CD4-positive, alpha-beta T cell treated with Interleukin-4 for 4 hours (primary cell): ENCODE measurements at places on chromosomes 3 and 15.

GRCh38 chr3:182596676-182597410 lies 196.5 kb upstream of the ATP11B start:
- DNase-seq, result no peak

DNA sequence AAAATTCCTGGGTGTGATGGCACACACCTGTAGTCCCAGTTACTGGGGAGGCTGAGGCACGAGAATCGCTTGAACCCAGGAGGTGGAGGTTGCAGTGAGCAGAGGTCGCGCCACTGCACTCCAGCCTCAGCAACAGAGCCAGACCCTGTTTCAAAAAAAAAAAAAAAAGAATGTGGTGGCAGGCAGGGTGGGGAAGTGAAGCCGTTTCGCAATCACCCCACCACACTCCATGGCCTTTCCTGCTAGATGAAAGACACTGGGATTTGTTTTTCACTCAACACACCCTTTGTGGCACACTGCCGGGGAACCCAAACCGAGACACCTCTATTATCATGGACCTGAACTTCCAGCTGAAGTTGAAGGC lies 172.4 kb upstream of the IQSEC1 start:
- no peak for DNase-seq

DNA sequence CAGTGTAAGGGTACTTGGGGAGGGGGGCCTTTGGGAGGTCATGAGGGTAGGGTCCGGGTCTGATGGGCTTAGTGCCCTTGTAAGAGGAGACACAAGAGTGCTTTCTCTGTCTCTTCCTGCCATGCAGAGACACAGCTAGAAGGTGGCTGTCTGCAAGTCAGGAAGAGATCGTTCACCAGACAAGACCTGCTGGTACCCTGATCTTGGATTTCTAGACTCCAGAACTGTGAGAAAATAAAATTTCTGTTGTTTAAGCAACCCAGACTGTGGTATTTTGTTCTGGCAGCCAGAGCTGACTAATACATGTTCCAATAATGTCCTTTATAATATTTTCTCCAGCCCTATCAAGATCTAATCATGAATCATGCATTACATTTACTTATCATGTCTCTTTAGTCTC lies 130.0 kb upstream of the VEPH1 start:
- DNase-seq, result no peak

DNA sequence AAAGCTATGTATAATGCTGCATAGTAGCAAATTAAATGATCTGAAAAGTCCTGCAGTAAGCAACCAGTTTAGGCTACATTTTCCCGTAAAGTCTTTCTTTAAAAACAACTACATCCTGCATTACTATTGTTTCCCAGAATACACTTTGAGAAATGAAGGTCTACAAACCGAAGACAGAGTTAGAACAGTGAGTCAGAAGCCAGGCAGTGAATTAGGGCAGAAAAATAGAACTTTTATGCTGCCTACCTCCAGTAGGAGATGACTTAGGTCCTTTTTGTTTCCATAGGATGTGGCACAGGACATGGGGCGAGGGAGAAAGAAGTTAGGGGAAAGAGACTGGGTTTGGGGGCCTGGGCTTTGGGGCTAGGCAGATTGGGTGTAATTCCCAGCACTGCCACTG lies 127.3 kb downstream of the PPM1L start:
- DNase-seq, result no peak

- DNase-seq, result no peak
Observed at GRCh38 chr3:120381503-120381902, 32.3 kb upstream of the LRRC58 start.

DNA sequence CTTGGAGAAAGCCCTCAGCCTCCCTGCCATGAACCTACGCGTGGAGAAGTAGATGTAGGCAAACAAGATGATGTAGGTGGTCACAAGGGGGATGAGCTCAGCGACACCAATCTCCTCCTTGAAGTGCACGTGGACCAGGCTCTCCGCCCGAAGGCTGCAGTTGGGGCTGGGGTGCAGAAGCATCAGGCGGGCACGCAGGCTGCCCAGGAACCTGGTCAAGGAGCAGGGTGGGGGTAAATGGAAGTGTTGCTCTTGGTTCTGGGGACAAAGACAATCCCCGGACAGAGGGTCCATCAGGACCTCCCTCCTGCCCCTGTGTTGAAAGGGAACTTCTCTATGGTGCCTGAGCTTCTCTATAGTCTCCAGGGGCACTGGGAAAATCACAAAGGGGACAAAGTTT lies 45.1 kb downstream of the PTPN23 start:
- no peak for DNase-seq

DNA sequence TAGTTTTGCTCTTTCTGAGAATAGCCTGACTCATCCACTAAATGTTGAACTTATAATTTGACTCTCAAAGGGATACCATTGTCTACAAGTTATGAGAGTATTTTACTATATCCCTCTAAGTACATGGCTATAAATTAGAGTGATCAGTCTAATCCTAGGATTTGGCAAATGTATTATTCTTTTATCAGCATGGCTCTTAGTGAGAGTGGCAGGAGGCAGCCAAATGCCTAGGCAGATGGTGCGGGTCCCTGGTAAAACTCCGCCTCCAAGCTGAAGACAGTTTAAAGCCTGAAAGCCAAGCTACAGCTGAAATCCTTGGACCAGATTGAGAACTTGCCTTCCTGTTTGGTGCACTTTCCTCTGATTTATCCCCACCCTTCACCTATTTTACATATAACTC lies 631.8 kb downstream of the SQOR start:
- no peak for DNase-seq

GRCh38 chr3:119237299-119237698 lies 3.4 kb downstream of the B4GALT4 start:
- no peak for DNase-seq

DNA sequence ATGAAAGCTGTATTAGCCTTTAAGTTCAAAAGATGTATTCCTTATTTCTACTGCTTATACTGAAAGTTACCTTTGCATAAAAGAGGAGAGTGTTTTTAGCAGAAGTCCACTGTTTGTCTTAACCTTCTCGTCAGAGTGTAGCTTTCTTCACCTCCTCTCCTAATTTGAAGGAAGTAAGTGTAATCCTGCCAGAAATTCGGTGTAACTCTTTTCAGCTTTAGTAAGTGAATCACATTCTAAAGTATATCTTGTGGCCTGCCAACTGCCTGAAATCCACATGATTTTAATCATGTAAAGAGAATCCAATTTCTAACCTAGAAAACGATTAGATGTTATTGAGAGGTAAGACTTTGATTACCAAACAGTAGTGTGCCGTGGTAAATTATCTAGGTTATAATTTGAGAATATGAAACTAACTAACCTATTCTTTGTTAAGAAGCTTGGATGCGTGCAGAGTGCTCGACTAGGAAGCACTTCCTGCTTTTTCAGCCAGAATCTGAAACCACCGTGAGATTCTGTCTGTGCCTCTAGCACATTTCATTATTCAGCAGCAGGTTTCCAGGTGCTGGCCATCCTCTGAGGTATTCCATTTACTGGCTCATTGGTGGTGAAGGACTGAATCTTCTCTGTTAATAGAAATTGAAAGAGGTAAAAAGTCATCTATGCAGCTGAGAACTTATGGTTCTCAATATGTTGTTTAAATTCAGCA lies 7.5 kb downstream of the GYG1 start:
- DNase-seq, result no peak

GRCh38 chr3:156388497-156389448 lies 166.1 kb downstream of the SSR3 start:
- DNase-seq, result no peak
